ENCODE measurements at places on chromosomes 6 and 20.

DNA sequence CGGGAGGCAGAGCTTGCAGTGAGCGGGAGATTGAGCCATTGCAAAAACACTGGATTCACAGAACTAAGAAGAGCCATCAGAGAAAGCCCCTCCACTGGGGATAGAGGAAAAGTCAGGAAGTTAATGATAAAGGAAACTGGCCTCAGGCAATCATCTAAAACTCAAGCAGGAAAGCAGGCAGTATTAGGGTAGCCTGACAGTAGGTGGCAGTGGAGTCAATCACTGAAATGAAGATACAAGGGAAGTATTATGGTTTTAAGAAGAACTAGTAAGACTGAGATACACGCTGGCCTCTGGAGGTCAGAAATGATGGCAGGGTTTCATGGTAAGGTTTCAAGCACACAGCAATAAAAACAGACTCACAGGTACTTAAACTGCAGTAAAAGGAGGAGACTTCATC, 578.3 kb downstream of the HACE1 start:
- DNase-seq, result no peak

- no peak for DNase-seq
These were observed 120.0 kb downstream of the CEBPB start for GRCh38 chr20:50310673-50311051.

GRCh38 chr6:41498968-41499599, 47.1 kb upstream of the FOXP4 start:
- DNase-seq, result no peak

GRCh38 chr6:3351829-3352524, 93.2 kb downstream of the PSMG4 start:
- DNase-seq, result no peak

DNA sequence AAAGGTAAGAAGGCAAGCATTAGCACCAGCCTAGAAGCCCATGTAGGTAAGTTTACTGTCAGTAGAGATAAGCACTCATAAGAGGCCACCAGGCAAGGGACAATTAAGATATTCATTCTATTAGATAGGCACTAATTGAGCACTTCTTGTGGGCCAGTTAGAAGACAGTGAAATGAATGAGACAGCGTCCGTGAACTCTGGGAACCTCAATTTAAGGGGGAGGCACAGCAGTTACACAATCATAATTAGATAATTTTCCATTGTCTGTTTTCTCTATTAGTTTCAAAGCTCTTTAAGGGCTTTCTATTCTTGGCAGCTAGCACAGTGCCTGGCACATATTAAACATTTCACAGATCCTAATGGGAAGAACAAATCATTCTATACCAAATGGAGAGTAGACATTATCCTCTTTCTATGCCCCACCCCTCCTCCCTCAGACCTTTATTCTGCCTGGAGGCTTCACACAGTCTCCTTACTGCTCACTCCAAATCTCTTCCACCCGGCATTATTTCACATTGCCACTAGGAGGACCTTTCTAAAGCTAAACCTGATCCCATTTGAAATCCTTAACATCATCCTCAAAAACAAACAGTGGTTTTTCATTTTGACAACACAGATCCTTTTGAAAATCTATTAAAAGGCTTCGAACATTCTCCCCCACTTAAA, 529.6 kb downstream of the ADGRB3 start:
- no peak for DNase-seq

Measured in mesothelial cell of epicardium (in vitro differentiated cells).